Fibroblast of skin of back (primary cell): ENCODE measurements at places on chromosomes 1 and 21.
A peak's percentile ranks its signal among the peaks of the same experiment; 100 is the strongest.

DNA sequence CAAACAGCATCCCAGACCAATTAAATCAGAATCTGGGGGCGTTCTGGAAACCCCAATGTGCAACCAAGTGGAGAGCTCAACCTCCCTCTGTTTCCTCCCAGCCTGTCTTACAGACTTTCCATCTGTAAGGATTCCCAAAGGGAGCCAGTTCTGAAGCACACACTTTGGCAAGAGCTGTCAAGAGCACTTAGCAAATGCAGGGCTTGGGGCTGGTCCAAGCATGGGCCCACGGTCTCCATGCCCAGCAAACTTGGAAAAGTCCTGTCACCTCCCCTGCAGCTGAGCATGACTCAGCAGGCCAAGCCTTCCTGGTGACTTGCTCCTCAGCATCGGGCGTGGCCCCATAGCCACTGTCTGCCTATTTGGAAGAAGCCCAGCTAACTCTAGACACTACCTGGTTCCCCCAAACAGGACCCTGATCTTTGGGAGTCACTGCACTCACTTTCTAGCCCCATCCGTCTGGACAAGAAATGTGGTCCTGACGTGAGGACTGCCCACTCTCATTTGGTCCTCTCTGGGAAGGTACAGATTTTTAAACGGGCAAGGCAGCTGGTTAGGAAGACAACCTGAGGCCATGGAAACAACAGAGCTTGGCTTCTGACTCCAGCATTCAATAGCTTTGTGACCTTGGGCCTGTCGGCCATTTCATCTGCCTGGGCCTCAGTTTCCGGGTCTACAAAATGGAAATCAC lies 16.9 kb downstream of the SLC2A1 start:
- DNase-seq = peak; percentile 97

GRCh38 chr1:9009438-9010370 lies 16.5 kb downstream of the SLC2A7 start:
- peak; percentile 29 for DNase-seq

- peak; percentile 15 for DNase-seq
These were observed 157.8 kb downstream of the VPS13D start for GRCh38 chr1:12387641-12388040.

- peak; percentile 85 for DNase-seq
These were observed 277.6 kb upstream of the NCAM2 start for GRCh38 chr21:20720623-20721022.

DNA sequence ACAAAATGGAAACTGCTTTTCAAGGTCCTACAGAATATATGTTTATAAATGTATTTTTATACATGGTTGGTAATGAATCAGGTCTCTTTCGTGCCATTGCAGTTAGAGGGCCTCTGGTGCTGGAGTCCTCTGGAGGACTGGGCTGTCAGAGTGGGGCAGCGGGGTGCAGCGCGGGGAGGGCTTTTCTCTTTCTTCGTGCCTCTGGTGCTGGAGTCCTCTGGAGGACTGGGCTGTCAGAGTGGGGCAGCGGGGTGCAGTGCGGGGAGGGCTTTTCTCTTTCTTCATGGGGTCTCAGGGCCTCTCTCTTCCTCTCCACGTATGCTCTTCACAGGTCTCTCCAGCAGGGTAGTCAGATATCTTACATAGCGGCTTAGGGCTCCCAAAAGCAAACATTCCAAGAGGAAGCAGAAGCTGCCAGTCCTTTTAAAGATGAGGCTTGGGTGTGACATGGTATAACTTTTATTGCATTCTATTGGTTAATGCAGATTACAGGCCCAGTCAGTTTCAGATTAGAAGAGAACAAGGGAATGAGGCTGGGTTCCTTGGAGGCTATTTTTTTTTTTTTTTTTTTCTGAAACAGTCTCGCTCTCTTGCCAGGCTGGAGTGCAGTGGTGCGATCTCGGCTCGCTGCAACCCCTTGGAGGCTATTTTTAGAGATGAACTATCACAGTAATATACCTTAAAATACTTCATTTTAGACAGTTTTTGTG lies 13.1 kb downstream of the SDCCAG8 start:
- DNase-seq = peak; percentile 65

DNA sequence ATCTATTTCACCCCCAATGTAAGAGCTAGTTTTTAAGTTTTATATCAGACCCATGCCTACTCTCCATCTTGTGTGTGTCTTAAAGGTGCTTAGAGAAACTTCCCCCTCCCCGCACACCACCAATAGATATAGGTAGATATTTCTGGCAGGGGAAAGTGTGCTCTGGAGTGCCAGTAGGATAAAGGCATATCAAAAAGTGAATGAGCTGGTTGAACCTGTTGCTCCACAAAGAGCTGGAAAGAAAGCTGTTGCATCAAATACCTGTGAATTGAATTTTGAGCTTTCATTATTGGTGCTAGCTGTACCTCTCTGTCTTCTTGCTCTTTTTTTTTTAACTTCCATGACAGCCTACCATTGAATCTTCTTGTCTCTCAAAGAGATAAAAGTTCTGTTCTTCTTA lies 32.8 kb downstream of the ARID1A start:
- no peak for DNase-seq

- no peak for DNase-seq
These were observed 127.9 kb downstream of the CLIC6 start for GRCh38 chr21:34796518-34797200.

GRCh38 chr1:155847823-155848529 lies 9.0 kb downstream of the GON4L start:
- DNase-seq = peak; percentile 7

DNA sequence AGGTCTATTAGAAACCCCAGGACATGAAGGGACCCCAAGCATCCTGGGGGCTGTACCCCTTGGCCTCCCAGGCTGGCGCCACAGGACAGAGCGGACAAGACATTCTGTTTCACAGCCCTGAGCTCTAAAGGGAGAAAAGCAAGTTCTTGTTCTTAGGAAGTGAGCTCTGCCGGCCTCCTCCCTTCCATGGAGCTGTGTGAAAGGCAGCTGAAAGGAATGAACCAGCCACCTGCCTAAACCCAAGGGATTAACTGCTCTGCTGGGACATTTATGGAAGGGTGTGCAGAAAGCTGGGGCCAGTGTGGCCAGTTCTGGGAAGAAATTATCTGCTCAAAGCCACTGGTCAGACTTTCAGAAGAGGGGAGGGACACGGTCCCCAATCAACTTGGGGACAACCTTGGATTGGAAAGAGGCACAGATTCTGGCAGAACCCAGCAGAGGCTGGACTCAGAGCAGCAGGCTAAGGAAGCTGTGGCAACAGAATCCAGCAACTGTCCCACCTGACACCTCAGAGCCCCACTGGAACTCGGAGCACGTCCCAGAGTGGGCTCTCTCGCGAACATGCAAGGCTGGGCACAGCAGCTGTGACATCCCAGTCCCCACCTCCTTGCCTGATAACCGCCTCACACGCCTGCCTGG lies 2.1 kb downstream of the KLHL21 start:
- DNase-seq = no peak

GRCh38 chr1:82507011-82507410 lies 706.3 kb downstream of the ADGRL2 start:
- DNase-seq = peak; percentile 14

DNA sequence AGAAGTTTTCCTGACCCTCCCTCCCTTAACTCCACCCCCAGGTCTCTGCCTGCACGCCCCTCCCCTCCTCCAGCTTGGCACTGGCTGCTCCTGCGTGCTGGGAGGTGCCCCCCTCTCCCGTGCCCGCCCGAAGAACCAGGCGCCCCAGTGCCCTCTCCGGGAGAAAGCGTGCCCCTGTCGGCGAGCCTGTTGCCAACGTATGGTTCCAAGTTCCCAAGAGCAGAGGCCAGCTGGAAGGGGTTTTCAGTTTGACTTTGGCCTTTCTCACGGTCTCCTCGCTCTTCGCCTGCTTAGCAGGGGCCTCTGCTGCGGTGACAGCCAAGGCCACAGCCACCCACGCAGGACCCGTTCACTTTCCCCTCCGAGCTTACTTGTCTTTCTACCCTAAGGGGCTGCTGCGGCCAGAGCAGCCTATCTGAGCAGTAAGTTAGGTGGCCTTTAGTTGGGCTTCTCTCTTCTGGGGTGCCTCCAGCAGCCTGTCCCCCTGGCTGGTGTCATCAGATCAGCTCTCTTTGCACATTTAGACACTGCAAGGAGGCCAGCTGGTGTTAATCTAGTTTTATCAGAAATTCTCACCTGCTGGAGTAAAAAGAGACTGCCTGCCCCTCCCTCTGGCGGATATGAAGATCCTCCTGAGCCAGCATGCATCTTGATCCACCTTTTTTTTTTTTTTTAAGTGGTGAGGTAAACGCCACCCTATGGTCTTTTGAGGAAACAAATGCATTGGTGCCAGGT lies 1.5 kb downstream of the STUM start:
- DNase-seq = no peak

DNA sequence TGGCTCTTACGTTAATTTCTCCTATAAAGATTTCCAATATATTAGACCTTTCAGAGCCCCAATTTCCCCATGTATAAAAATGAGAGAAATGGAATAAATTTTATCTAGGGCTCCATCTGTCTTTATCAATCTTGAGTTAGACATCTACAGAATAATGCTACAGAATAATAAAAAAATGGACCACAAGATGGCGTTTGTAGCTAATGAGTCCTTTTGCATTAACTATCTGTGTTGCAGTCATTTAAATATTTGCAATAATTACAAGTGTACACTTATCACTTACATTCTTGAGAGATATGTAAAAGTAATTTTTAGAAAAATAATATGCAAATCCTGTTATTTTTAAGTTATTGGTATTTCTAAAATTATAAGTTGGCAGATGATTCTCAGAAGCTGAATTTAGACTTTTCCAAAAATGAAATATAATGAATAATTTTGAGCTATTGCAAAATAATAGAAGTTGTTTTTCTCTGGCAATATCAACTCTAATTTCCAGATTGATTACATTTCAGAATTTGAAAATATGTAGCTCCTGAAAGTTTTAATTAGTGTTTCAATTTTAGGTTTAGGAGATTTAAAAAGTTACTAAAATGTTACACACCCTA lies 87.7 kb downstream of the SNX7 start:
- peak; percentile 32 for DNase-seq

- no peak for DNase-seq
These were observed 708.1 kb downstream of the MRPL39 start for GRCh38 chr21:24899138-24899537.

DNA sequence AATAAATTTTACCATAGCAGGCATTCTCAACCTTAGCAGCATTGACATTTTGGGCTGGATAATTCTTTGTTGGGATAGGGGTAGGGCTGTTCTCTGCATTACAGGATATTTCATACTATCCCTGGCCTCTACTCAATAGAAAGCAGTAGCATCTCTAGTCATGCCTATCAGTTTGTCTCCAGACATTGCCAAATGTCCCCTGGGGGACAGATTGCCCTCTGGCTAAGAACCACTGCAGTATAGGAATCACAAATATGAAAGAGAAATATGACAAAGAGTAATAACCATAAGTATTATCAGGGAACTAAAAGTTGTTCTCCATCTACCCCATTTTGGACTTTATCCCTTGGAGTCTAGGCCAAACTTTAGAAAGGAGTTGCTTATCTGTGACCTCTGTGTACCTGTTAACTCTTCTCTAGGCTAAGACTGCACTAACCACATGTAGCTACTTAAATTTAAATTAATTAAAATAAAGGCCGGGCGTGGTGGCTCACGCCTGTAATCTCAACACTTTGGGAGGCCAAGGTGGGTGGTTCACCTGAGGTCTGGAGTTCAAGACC lies 76.1 kb downstream of the AGO3 start:
- DNase-seq = peak; percentile 20

DNA sequence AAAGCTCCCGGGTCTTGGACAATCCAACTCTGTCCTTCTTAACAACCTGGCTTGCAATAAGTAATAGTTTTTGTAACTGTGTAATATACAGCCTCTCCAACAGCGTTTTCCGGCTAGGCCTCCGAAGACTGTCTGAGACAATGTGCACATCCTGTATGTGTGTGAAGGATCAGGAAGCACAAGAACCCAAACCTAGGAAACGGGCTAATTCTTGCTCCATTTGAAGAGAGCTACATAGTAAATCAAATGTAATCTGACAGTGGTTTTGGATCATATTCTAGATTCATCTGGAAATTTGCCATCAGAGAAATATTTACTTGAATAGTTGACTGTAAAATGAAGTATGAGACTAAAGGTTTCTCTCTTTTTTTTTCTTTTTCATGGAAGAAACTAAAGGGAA lies 1.2 kb downstream of the GPR52 start:
- peak; percentile 4 for DNase-seq

DNA sequence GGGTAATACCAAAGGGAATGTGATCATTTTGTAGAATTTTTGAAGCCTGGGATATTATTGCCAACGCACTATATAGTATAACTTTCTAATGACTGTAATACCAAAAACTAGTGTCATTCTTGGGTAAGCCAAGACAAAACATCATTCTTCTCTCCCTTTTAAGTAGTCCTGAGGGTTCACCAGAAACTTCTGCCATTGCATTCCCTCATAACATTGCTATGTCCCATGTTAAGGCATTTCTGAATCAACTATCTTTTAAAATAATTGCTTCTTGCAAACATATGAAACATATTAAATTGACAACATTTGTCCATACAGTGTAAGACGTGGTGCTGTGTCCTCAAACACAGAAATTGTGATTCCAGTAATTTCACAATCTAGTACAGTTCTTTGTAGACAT lies 29.9 kb upstream of the C1orf21 start:
- DNase-seq = no peak

DNA sequence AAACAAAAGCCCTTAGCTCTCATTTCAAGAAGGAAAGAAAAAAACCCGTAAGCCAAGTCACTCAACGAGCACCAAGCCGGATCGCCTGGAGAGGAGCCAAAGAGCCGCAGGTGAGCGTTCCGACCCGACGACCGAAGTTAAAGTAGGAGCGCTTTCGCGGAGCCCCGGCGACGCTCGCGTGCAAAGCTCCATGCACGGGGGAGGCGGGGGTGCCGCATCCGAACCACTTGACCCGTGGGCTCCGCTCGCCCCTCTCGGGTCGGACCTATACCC lies 382 bp downstream of the GPBP1L1 start:
- DNase-seq = no peak
